ENCODE measurements at places on chromosomes 7 and 10.

- no peak for DNase-seq
These were observed 37.7 kb upstream of the ZNF438 start for GRCh38 chr10:31069411-31069810.

- no peak for DNase-seq
These were observed 269.1 kb upstream of the FZD8 start for GRCh38 chr10:35911233-35911632.

DNA sequence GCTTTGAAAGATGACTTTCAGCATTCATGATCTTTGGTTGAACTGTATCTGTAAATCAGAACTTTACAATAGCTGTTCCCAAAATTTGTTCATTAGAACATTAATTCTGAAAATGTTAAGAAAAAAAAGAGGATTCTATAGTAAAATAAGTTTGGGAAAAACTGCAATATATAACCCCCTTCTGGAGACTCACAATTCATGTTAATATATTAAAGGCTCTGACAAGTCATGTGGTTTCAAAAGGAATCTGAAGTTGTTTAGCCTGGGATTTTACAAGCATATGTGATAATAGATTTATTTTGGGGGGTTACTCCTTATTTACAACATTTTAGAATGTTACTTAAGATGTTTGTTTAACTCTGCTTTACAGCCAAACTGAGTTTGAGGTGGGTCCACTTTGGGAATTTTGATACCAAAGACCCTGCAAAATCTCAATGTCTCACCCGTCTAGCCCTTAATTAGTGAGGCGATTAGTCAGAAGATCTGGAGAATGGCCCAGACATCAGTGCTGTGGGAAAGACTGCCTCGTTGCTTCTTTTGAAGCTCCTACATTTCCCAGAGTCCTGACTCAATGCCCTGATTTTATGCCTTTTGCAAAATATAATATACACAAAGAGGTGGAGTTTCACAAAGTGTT, 40.0 kb downstream of the CDK1 start:
- DNase-seq, result no peak

DNA sequence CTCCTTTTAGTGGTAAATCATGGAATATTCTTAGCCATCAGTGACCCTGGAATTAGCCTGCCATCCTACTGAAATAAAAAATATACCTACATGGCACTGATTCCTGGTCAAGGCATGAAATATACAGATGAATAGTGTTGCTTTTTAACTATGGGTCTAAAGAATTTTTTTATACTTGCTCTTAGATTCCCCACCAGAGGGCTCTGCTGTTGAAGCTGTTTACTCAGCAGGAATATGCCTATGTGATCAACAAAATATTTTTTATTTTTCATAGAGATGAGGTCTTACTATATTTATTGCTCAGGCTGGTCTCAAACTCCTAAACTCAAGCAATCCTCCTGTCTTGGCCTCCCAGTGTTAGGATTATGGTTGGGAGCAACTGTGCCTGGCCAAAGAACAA, 13.5 kb downstream of the ZC3HC1 start:
- DNase-seq, result no peak

GRCh38 chr10:72174297-72174662, 41.5 kb upstream of the ANAPC16 start:
- no peak for DNase-seq
